ENCODE measurements at places on chromosomes 5 and 9.
A peak's percentile ranks its signal among the peaks of the same experiment; 100 is the strongest.

DNA sequence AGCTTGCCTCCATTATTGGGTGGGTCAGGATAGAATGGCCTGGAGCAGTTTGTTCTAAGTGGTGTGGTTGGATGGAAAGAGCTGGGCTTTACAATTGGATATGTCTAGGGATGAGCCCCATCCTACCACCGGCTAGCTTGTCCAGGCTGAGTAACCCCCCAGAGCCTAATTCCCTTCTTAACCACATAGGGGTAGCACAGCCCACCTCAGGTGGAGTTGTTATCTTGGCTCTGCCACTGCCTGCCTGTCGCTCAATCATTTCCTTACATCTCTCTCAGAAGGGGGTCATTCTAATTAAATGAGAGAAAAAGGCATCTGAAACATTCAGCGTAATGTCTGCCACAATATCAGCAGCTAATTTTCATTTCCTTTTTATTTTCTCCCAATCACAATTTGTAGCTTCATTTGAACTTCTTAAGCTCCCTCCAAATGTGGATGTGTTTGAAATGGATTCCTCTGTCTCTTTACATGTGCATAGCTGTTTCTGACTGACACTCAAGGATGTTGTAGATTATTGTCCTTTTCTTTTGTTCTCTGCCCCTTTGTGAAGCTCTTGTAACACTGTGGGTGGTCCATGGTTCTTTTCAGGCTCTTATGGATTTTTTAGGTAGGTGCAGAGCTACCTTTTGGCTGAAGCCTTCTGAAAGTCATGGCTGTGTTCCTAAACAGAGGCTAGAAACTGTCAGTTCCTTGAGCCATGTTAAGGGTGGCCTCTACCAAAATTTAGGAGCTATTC, 383.1 kb upstream of the KLF4 start:
- DNase-seq, result no peak

- DNase-seq, result no peak
These were observed 224.3 kb downstream of the GRIA1 start for GRCh38 chr5:153714798-153715197.

- no peak for DNase-seq
These were observed 50.5 kb downstream of the HSD17B3 start for GRCh38 chr9:96251451-96251850.

DNA sequence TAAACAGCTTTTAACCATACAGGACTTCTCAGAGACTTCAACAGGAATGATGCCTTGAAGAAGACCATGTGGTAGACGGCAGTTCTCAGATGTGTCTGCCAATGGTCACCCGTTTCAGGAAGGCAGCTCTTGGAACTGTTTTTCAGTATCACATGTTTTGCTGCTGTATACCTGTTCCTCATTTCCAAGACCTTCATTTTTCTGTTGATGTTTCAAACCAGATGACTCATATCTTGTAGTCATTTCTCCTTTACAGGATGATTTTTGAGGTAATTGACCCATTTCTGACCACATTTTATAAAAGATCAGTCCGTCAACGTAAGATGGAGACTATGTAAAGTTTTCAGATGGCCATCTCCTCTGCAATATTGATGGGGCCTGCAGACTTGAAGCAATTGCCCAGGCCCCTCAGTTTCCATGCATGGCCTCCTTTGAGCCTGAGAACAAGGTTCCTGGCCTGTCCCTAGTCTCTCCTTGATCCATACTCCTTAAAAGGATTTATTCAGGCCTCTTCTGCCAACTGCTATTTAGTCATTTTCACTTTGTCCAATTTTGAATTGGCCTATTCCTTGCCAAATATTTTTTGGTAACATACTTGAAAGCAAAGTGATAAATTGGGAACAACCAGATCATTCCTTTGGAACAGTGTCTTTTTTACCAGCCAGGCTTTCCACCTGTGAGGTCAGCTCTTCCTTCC, 128.6 kb downstream of the PDZD2 start:
- no peak for DNase-seq

GRCh38 chr5:135220394-135221186, 178.4 kb downstream of the MACROH2A1 start:
- DNase-seq, result no peak

- DNase-seq, result no peak
These were observed 115.2 kb downstream of the EFNA5 start for GRCh38 chr5:107555425-107556090.

DNA sequence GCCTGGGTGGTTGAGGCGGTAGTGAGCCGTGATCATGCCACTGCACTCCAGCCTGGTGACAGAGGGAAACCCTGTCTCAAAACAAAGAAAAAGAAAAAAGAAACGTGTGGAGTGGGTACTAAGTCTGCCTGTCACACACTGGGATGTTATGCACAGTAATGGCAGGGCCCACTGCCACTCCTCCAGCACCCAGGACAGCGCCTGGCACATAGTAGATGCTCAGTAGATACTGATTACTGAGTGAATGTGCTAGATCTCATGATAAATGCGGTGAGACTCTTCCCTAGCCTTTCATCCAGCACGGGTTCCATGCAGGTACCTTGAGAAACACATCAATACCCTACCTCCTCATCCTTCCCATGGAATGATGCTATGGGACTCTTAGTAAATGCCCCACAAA, 87.4 kb upstream of the HSPA9 start:
- DNase-seq, result no peak

- DNase-seq, result no peak
These were observed 1.4 kb downstream of the PIK3R1 start for GRCh38 chr5:68217047-68217355.

DNA sequence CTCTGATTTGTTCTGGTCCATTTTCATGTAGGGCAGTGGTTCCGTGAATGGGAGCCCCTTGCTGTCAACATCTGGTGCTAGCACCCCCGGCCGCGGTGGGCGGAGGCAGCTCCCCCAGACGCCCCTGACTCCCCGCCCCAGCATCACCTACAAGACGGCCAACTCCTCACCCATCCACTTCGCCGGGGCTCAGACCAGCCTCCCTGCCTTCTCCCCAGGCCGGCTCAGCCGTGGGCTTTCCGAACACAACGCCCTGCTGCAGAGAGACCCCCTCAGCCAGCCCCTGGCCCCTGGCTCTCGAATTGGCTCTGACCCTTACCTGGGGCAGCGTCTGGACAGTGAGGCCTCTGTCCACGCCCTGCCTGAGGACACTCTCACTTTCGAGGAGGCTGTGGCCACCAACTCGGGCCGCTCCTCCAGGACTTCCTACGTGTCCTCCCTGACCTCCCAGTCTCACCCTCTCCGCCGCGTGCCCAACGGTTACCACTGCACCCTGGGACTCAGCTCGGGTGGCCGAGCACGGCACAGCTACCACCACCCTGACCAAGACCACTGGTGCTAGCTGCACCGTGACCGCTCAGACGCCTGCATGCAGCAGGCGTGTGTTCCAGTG, 244.0 kb downstream of the CACNA1B start:
- DNase-seq, result no peak

DNA sequence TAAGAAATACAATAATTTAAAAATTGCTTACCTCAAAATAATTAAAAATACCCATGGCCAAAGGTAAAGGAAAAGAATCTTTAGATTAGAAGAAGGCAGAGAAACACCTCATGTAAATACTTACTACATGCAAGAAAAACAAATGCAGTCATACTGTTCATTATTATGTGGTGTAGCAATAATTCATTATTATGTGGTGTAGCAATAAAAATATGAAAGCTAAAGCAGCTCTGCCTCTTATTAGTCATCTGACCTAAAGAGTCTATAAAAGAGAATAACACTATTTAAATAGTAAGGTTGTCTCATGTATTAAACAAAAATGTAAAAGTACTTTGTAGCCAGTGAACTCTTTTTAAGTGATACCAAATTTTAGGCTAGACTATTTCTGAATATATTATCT, 6.6 kb downstream of the DTWD2 start:
- no peak for DNase-seq

GRCh38 chr5:79070350-79070667, 742 bp downstream of the BHMT2 start:
- DNase-seq, result no peak

GRCh38 chr9:133657120-133657661, 21.0 kb downstream of the DBH start:
- peak; percentile 26 for DNase-seq

DNA sequence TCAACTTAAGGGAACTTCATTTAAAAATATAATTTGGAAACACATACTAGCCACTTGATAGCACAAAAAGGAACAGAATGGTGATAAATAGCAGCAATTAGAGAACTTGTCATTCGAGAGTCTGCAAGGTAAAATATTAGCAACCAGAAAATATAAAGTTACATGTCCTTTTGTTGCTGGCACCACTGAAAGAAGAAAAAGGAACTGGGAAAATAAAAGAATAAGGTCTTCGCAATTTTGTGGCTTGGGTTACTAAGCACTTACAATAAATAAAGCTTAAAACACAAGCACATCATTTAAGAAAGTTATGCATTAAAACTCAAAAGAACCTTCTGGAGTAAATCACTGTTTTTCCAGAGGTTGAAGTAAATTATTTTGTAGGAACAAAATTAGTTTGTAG, 149.9 kb upstream of the FBN2 start:
- no peak for DNase-seq

- DNase-seq, result no peak
These were observed 22.8 kb downstream of the ANXA1 start for GRCh38 chr9:73174330-73174980.

- no peak for DNase-seq
These were observed 81.2 kb upstream of the MAP3K1 start for GRCh38 chr5:56734091-56734694.

GRCh38 chr5:169763376-169764017, 126.4 kb downstream of the DOCK2 start:
- DNase-seq, result no peak

GRCh38 chr5:139755892-139756671, 39.5 kb upstream of the PSD2 start:
- no peak for DNase-seq

DNA sequence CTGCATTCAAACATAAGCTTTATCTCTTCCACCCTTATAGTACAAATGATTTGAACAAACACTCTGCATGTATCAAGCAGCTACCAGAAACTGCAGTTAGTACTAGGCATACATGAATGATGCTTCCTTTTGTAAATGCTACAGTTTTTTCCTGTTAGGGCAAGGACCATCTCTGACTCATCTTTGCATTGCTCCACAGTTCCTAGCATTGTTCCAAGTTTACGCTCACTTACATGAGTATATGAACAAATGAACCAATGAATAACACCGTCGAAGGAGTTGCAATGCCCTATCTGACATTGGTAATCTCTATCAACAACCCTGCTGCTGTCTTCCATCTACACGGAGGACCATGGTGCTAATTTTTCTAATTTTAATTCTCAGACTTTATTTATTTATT, 2.1 kb upstream of the ALDH7A1 start:
- no peak for DNase-seq

GRCh38 chr5:166200532-166200931, 2090.9 kb upstream of the WWC1 start:
- DNase-seq, result no peak

- no peak for DNase-seq
These were observed 1953.8 kb downstream of the MAT2B start for GRCh38 chr5:165459232-165459631.

- DNase-seq, result no peak
These were observed 110.8 kb downstream of the SLC1A3 start for GRCh38 chr5:36717131-36717695.

DNA sequence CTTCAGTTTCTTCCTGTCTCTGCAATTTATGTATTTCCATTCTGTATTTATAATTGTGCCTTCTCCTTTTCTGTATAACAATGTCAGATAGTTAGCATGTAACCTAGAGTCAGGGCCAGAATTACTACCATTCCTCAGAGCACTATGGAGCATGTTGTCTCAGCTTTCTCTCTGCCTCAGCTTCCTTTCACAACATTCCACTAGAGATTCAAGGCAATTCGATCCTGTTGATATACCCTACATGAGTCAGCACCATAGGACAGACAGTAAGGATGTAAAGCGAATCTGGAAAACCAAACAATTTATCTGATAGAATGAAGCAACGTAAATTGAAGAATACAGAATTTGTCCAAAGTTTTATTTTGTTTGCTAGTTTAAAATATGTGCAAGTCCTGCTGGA, 728.3 kb upstream of the SEMA6A start:
- DNase-seq, result no peak

- no peak for DNase-seq
These were observed 11.5 kb upstream of the F2RL1 start for GRCh38 chr5:76807296-76807695.

DNA sequence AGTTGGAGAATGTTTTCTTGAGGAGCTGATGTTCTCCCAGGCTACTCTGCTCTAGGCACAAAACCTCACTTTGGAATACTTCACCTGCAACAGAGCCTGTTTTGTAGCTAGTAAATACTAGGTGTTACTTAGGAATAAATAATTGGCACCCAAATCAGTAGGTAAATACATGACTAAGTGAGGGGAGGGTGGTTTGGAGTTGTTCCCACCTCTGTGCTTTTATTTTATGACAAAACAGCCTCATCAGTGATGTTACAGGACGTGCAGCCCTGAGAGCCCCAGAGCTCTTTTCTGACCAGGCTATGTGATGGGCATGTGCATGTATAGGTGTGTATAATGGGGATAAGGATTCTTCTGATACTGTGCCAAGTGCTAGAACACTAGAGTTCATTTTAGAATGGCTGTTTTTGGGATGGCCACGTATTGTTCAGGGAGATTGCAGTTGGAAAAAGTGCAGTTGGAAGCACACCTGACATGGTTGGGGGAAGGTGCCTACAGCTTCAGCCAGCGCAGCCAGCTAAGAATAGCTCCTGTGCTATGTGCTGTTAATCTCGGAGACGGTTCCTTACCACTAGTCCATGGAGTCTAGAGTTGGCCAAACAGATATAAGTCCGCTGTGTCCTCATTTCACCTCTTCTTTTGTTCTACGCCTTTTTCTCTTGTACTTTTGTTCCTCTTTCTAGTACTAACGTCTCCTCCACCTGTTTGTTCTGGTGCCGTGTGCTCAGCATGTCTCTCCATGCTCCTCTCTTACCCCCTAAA, 284.7 kb downstream of the FANCC start:
- DNase-seq, result peak; percentile 78

DNA sequence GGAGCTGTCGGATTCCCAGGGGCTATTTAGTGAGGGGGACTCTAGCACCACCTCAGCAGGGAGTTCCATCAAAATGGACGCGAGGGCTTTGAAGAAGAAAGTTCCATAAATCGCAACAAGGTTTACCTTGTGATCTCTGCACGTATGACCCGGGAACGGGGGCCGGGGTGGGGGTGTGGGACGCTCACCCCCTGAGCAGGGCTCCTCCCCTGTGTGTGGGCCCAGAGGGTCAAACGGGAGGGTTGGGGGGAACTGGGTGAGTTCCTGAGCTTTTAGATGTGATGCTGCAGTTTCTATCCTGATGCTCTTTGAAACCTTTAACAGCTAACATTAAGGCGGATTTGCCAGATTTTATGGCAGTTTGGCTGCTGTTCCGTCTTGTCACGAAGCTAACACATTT, 18.9 kb upstream of the LRRC14B start:
- no peak for DNase-seq

DNA sequence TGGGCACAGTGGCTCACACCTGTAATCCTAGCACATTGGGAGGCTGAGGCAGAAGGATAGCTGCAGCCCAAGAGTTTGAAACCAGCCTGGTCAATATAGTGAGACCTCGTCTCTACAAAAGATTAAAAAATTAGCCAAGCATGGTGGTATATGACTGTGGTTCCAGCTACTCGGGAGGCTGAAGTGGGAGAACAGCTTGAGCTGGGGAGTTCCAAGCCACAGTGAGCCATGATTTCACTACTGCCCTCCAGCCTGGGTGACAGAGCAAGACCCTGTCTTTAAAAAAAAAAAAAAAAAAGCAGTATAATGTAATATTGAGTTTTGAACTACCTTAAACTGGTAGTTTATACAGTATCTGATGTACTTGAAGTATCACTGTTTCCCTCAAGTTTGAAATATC, 358.4 kb downstream of the EBF1 start:
- DNase-seq, result no peak
